ENCODE measurements at places on chromosomes 3 and 15.

- DNase-seq: no peak
These were observed 29.2 kb downstream of the AP3B2 start for GRCh38 chr15:82680200-82681102.

- no peak for DNase-seq
These were observed 1.4 kb upstream of the TNFSF10 start for GRCh38 chr3:172524611-172525010.

DNA sequence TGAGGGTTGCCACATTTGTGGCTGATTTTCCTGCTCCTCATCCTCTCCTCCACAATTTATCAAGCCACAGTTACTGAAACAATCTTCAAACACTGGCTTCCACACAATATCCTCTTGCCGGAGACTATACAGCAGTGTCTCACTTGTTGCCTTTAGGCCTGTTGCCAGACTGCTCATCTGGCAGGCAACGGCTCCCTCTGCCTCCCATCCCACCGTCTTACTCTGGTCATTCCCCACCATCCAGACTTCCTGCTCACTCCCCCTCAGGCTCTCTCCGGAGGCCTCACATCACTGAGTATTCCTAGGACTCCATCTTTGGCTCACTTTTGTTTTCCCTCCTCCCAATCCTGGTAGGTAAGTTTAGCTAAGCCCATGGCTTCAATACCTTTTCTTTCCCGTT lies 301.9 kb downstream of the IL20RB start:
- DNase-seq: no peak

- peak; percentile 96 for DNase-seq
These were observed 32.9 kb downstream of the CD200R1L start for GRCh38 chr3:112813723-112814171.

GRCh38 chr3:190774633-190775032 lies 87.9 kb downstream of the GMNC start:
- no peak for DNase-seq

All from suppressor macrophage (primary cell).